ENCODE measurements at places on chromosomes 2 and 18.

DNA sequence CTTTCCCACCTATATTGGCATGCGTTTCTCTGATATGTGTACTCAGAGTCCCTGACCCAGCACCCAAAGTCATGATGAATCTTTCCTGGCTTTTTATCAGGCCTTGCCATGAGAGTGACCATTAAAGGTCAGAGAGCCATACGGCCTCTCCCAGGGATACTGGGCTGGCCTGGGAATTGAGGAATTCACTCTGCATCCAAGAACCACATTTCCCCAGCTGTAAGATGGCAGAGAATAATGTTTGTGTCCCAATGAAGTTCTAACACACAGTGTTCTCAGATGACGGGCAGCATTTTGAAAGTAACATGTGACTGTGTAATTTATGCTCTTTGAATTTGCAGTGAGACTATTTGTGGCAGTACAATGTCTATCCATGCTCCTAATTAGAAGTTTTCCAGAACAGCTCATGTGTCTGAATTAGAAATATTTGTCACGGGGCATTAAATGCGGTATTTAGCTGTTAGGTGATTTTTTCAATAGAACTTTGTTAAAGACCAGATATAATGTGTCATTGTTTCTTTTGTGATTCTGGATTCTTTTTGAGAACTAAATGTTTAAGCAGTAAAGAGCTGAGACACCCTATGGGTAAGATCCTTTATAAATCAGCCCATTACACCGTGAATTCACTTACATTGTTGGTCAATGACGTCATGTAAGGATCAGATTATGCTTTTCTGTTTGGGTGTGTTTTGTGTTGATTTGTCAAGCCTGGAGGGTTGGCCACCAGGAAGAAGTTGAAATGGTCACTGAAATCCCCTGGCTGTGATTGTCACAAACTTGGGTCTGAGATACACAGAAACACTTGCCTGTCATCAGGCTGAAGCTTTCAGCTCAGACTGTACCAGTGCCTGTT is 7.3 kb upstream of the SLC3A1 start:
- no peak for DNase-seq

GRCh38 chr2:108586631-108587030 is 52.4 kb downstream of the LIMS1 start:
- no peak for DNase-seq

DNA sequence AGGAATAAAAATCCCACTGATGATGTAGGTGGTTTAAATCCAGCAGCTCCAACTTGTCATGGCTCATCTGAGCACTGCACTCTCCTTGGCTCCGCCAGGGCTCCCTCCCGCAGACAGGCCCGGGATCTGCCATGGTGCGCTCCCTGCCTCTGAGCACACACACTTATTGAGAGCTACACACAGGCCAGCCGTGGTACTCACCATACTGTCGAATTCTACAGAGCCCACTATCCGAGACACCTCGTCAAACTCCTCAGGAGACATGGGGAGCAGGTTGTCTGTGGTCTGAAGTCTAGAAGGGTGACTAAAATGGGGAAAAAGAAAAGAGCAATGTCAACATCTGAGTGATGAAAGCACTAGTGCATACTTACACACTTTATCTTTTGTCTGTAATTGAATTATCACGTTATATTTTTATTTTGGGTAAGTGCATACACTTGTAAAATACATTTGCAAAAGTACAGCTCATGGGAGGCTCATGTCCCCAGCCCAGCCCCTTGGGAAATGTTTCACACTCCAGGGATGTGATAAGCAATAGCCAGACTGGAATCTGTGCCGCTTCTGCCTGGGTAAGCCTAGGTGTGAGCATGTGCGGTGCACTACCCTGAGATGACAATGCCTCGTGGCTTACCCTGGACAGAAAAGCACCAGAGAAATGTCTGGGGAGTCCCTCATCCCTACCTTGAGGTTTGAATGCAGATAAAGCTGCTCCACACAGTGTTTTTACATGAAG is 39.2 kb downstream of the STAT1 start:
- DNase-seq: no peak

GRCh38 chr2:159098921-159099411 is 130.5 kb downstream of the TANC1 start:
- no peak for DNase-seq

DNA sequence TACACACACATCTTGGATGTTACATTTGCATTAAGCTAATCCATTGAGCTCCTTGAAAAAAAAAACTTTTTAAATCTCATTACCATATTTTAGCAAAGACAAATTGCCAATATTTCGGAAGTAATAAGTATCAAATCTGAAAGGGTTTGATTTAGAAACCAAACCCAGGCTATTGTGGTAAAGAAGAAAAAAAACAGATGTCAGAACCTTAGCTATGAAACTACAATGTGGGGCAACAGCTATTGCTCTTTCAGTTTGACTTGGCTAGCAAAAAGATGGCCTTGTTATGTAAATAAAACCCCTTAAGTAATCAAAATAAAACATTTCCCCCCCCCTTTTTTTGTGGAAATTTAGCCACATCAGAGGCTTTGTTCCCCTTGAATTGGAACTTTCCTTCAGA is 41.2 kb upstream of the REG3A start:
- DNase-seq: no peak

DNA sequence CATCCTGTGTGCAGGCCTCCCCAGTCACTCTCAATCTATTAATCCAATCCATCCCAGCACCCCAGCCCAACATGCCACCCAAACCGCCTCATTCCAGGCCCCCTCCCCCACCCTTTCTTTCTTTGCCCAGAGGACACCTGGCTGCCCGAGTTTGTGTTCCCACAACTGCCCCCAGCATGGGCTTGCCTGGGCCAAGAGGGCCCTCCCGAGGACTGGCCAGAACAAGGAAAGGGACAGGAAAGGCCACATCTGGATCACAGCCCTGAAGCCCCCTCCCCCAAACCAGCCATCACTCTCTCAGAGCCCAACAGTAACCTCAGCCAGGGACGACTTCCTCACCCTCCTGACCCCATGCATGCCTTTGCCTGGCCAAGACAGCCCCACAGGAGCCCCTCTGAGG is 1.2 kb downstream of the TNS1 start:
- no peak for DNase-seq

DNA sequence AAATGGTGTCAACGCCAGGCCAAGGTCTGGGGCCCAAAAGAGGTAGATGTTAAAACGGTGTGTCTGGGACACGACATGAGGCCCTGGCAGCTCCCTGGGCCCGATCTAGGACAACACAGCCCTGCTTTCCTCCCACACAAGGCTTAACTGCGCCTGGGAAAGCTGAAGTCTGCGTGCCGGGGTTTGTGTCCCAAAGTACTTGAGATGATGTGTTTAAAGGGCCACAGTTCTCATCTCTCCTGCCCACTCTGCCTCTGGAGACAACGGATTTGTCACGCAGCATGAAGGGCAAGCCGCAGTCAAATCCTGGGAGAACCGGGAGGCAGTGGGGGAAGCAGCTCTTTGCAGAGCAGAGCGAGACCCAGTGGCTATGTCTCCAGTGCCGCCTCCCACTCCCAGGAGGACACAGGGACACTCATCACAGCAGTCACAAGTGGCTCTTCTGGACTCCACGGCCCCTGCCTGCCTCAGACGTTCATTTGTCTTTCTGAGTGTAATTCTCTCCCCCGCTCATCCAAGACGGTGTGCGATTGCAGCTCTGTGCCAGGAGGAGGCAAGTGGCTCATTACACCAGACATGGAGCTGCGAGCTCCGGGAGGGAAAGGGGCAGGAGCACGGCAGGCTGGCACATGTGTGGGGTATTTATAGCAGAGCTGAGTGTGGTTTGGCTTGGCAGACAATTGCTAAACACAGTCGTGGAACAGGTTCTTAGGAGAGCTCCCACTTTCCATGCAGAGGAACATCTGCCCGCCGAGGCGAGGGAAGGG is 57.7 kb upstream of the SEMA4C start:
- DNase-seq: no peak

DNA sequence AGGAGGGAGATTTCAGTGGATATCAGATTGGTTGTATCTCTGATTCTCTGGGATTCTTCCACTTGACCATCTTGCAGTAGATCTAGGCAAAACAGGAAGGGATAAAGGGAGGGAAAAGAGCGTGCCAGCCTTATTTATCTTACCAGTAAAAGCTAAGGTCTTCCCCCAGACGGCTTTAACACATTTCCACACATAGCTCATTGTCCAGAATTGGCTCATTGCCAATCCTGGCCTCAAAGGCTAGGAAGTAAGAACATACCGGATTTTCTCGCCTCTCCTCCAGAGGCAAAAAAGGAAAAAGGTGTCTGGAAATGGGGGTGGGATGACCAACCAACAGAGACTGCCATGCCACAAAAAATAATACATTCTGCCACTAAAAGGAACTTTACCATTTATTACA is 411.6 kb upstream of the NRP2 start:
- DNase-seq: no peak

GRCh38 chr18:58516514-58517285 is 112.2 kb downstream of the ALPK2 start:
- DNase-seq: no peak

- no peak for DNase-seq
Observed at GRCh38 chr2:57542081-57542480, 504.5 kb upstream of the VRK2 start.

GRCh38 chr2:72994282-72994990 is 77.1 kb downstream of the SFXN5 start:
- DNase-seq: no peak

GRCh38 chr2:43105586-43106558 is 120.5 kb downstream of the ZFP36L2 start:
- no peak for DNase-seq

GRCh38 chr2:128537646-128538045 is 219.0 kb upstream of the HS6ST1 start:
- no peak for DNase-seq

DNA sequence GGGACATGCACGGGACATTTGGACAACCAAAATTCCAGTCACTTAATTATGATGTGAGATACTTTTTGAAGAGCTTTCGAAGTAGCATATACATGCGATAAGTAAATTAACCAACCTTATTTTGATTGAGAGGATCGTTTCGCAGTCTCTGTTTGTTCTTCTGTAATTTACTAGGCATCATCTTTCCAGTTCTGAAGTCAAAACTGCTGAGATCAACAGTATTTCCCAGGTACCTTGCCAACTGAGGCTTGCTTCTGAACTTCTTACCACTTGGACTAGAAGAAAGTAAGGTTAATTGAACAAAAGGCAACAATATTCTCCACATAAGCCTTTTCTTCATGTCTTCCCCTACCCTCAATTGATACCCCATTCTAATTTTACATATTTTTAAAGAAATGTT is 19.6 kb downstream of the MBD2 start:
- DNase-seq: no peak

DNA sequence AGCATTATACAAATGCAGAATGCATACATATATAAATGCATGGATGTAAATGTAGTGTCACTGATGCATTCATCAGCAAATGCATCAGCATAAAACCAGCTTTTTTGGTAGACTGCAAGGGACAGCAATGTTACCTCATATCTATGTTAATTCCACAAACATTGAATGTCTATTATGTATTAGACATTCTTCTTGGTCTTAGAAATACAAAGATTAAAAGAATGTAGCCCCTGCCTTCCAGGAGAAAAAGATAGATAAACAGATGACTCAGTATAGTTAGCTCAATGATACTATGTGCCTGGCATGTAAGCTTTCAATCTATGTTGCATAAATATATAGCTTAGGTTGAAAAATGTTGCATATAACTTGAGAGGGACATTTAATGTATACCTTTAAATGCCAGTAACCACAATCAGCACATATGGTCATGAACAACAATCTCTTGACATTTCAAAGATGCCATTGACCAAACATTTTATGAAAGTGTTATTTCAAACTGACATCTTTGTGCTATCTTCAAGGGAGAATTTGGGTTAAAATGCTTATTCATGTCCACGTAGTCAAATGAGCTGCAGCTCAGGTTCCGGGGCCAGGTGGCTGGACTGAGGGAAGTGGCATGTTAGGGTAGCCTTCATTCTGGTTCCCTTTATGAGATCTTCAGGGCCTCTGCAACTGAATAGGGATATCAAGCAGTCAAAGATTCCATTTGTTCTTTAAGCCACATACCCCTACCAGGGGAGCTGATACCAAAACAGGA is 45.2 kb upstream of the GCG start:
- no peak for DNase-seq

GRCh38 chr2:105541189-105542050 is 142.6 kb upstream of the FHL2 start:
- DNase-seq: no peak

DNA sequence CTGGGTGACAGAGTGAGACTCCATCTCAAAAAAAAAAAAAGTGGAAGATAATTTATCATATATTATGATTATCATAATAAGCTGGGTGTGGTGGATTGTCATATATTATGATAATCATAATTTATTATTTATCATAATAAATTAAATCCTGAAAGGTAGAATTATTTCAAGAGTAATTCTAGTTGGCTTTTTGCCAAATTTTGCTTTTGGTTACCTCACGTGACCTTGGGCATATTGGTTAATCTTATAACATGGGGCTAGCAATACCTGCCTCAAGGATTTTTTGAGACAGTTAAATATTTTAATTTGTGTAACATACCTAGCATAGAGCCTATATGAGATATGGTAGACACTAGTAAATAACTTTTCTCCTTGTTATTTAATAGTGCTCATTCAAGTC is 111.3 kb upstream of the TTC27 start:
- DNase-seq: no peak

GRCh38 chr18:32431753-32432152 is 38.9 kb downstream of the GAREM1 start:
- DNase-seq: no peak

All from smooth muscle cell of the brain vasculature (primary cell).